Epithelial cell of umbilical artery (primary cell): ENCODE measurements at places on chromosomes 6 and 20. TPM values are rescaled to one million over a fixed set of nuclear protein-coding genes. Genes with fewer than 3 reads are reported as not detected.

Gene IL20RA
- not detected in 2 replicates for total RNA-seq

Gene EFCAB8
- total RNA-seq: under 0.01 TPM in 1 of 2 replicates, not detected in the other

Gene CST2
- not detected in 2 replicates for total RNA-seq

Gene SLC17A2
- not detected in 2 replicates for total RNA-seq

Gene SALL4
- 0.32 and 0.46 TPM in 2 replicates for total RNA-seq

Gene BCAS4
- 0.65 and 3.3 TPM in 2 replicates for total RNA-seq

Gene SIRPG
- total RNA-seq: not detected in 2 replicates

Gene VGLL2
- total RNA-seq: not detected in 2 replicates

Gene HCRTR2
- not detected in 2 replicates for total RNA-seq

Gene TP53TG5
- total RNA-seq: not detected in 2 replicates

Gene PRL
- total RNA-seq: not detected in 2 replicates

Gene TSBP1
- not detected in 2 replicates for total RNA-seq

Gene CGA
- total RNA-seq: not detected in 2 replicates

Gene CTAGE9
- total RNA-seq: not detected in 2 replicates

Gene EYS
- 0.15 and 0.32 TPM in 2 replicates for total RNA-seq

Gene HINT3
- 19.5 and 31.3 TPM in 2 replicates for total RNA-seq

Gene DEFB124
- not detected in 2 replicates for total RNA-seq

Gene BFSP1
- total RNA-seq: 2.7 and 2.9 TPM in 2 replicates

Gene ADTRP
- 5.3 and 9.1 TPM in 2 replicates for total RNA-seq

Gene SNAP25
- 0.15 TPM in 1 of 2 replicates, not detected in the other for total RNA-seq

Gene CLDN20
- total RNA-seq: 0.30 TPM in 1 of 2 replicates, not detected in the other

Gene EPB41L1
- 0.97 and 4.9 TPM in 2 replicates for total RNA-seq

Gene NEU1
- 58.1 and 93.8 TPM in 2 replicates for total RNA-seq

Gene KCNQ2
- total RNA-seq: not detected in 2 replicates

Gene PRRT1
- under 0.01 and 0.30 TPM in 2 replicates for total RNA-seq

Gene PLAGL2
- 3.2 TPM in 2 replicates for total RNA-seq

Gene TAGAP
- total RNA-seq: not detected in 2 replicates

Gene BMP5
- not detected in 2 replicates for total RNA-seq

Gene CCHCR1
- 12.3 and 17.3 TPM in 2 replicates for total RNA-seq

Gene IL17A
- not detected in 2 replicates for total RNA-seq

Gene SAPCD1
- 0.65 TPM in 1 of 2 replicates, not detected in the other for total RNA-seq

Gene IRAK1BP1
- total RNA-seq: 2.3 and 4.6 TPM in 2 replicates

Gene TREML1
- total RNA-seq: not detected in 2 replicates

Gene HMGA1
- total RNA-seq: 229 and 287 TPM in 2 replicates

Gene ARMH2
- not detected in 2 replicates for total RNA-seq

Gene UBE3D
- 5.2 and 11.2 TPM in 2 replicates for total RNA-seq

Gene COL10A1
- total RNA-seq: not detected in 2 replicates

Gene CDH22
- total RNA-seq: not detected in 2 replicates

Gene FOXA2
- not detected in 2 replicates for total RNA-seq
